Substantia nigra (tissue), 51 donors: ENCODE measurements at places on chromosomes 2 and 18.

DNA sequence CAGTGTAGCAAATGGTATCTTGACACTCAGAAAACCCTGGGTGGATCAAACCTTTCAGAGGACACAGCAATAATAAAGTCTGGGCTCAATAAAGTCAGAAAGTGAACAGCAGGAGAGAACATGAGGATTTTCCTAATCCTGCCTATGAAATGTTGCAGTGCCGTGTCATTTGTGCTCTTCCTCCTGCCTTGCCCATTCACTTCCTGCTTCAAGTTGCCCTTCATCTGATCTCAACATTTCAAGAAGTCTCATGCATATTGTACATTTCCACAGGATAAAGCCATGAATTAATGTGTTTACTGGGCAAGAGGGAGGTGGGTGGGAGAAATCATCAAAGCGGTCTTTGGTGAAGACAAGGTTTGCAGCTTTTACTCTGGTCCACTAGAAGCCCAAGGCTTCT, 51.1 kb upstream of the STPG4 start:
- no peak for DNase-seq

DNA sequence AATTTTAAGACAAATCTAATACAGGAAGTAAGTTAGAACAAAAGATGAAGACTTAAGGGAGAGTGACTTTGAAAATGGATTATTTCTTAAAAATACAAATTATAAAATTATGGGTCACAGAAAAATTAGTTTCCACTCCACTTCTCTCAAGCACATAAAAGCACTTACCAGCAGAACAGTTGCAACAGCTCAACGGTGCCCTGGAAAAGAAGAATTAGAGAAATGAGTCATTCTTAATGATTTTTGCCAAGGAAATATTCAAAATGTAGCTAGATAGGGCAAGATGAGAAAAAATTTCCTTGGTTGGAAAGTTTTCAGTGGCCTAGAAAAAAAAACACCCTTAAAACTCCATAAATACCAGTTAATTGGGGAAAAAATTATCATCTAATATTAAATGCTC, 2185.6 kb upstream of the CELF4 start:
- DNase-seq: no peak

DNA sequence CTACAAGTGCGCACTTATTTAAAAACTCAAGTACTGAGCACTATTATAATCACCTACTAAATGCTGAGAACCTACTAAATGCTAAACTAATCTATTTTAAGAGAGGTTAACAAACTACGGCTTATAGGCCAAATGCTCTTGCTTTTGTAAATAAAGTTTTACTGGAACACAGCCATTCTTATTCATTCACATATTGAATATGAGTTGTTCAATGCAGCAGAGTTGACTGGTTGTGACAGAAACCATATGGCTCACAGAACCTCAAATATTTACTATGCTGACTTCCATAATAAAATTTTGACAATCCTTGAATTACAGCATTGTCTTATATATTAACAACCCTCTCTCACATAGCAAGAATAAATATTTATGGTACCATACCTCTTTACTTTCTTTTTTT, 103.2 kb downstream of the ZNF521 start:
- no peak for DNase-seq

DNA sequence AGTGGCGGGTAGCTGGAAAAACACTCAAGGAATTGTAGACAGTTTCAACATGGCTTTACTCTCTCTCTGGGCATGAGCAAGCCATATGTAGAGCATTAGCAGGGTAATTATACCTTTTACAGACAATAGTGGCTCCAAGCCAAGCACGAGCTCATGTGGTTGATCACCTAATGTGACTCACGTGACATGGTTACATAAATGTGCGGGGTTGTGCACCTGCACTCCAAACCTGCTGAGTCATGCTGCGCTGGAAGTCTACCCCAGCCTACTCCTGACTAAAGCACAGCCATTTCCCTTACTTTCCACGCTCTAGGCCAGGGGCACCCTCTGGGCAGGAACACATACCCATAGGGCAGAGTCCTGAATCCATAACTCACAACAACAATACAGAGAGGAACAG, 232.8 kb downstream of the MBD5 start:
- no peak for DNase-seq
